ENCODE measurements at places on chromosomes 2 and 18.

- no peak for DNase-seq
Measured at GRCh38 chr2:150575861-150576260, 88.4 kb upstream of the RND3 start.

DNA sequence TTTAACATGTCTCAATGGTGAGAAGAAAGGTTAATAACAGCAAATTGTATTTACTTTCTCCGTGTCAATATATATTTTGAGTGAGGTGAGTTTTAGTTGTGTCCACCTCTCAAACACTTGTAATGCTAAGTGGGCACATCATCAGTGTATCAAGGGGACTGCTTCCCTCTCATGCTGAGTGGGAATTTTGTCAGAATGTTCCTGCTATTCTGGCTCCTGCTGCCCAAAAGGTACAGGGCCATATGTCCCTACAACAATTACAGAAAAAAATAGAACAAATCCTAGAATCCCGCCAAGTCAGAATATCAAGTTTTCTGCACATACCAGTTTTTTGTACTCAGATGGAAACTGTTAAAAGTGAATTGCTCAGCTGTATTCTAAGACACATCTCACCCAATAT, 5.4 kb upstream of the CERKL start:
- no peak for DNase-seq

GRCh38 chr18:26574958-26575864, 26.9 kb upstream of the KCTD1 start:
- DNase-seq = no peak

- no peak for DNase-seq
Measured at GRCh38 chr2:152740743-152741328, 22.4 kb downstream of the ARL6IP6 start.

GRCh38 chr2:224400886-224401632, 848 bp downstream of the FAM124B start:
- DNase-seq = no peak

- no peak for DNase-seq
Measured at GRCh38 chr2:193371200-193371599, 1176.5 kb upstream of the TMEFF2 start.

DNA sequence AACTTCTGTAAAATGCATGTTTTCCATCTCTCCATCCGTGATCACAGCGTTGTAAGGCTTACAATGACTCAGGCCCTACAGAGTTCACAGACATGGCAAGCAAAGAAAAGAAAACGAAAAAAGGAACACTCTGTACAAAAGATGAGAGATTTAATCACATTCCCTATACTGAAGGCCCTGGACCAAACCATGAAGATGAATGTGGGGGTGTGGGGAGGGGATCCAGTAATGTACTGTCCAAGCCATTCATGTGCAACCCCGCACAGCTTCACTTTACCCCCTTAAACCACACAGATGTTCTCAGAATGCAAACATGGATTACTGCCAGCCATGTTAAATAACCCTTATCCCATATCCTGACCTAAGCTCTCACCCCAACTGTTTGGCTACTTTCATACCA, 391.1 kb downstream of the NCKAP5 start:
- DNase-seq = no peak

GRCh38 chr18:64436111-64436510, 287.2 kb upstream of the LINC00305 start:
- no peak for DNase-seq

- no peak for DNase-seq
Measured at GRCh38 chr2:108841506-108841905, 54.9 kb downstream of the CCDC138 start.

GRCh38 chr18:33123862-33124518, 316.5 kb downstream of the CCDC178 start:
- no peak for DNase-seq

GRCh38 chr2:114754907-114755563, 312.6 kb downstream of the DPP10 start:
- DNase-seq = no peak

DNA sequence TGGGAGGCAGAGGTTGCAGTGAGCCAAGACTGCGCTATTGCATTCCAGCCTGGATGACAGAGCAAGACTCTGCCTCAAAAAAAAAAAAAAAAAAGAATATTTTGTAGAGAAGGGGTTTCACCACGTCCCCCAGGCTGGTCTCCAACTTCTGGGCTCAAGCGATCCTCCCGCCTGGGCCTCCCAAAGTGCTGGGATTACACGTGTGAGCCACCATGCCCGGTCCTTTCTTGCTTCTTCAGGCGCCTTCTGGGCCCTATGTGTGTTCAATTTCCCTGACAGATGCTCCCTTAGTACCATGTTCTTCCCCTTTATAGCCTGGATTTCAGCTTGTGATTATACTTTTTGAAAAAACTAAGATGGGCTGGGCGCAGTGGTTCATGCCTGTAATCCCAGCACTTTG, 9.8 kb downstream of the ZFP36L2 start:
- DNase-seq = no peak

GRCh38 chr2:143730155-143730952, 601.1 kb downstream of the ARHGAP15 start:
- DNase-seq = no peak

- DNase-seq = no peak
Measured at GRCh38 chr2:5319493-5319892, 372.7 kb upstream of the SOX11 start.

DNA sequence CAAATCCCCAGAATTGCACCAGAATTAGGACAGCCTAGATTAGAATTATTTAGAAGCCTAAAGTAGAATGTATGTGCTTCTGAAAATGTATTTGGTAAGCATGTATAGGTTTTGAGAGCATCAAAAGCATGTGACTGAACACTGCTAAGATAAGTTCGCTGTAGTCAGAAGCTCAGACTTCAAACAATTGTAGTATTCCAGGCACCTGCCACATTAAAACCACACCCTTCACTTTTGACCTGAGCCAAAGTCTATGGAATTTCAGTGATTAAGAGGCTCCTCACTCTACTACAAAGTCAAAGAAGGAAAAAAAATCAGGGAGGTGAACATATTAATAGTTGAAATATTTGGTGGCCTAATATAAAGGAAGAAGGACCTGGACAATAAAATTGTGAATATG, 8.2 kb downstream of the KCNJ3 start:
- no peak for DNase-seq

DNA sequence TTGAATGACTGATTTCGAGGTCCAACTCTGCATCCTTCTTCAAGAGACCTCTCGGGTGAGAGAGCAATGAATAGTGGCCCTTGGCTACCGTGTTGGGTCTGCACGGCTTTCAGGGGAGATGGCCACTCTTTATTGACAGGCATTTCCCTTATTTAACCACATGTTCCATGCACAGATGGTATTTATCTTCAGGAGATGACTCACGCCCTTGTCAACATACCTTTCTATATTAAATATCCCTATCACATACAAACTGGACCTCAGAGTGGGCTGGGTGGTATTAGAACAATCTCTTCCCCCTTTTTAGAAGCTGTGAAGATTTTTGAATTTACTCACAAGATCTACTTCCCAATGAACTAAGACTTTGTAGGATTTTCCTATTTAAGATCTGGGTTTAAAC, 109.6 kb upstream of the CDC42EP3 start:
- DNase-seq = no peak

DNA sequence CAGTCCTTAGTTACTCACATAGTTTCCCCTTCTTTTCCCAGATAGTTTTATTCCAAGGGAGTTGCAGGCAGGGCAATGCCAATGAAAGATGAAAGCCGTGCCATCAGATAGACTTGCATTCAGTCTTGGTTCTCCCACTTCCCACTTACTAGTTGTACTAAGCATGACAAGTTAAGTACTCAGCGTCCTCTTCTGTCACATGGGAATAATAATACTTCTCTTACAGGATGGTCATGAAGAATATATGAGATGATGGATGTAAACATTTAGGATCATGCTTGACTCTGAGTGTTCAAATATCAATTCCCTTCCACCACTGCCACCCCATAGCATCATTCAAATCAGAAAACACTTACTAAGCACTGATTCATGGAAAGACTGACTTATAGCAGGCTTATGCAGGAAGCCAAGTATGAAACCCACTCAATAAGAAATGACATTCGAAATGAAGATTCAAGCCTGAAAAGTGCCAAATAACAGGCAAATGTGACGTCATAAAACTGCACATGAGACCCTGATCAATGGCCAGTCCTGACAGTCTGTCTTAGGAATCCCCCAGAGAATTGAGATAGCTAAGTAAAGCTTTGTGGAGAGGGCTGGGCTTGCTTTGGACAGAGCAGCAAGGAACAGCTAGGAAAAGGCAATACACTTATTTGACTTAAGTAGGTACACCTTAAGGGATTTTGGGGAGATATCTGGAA, 11.1 kb upstream of the EVA1A start:
- no peak for DNase-seq

GRCh38 chr18:63683890-63684289, 18.9 kb upstream of the SERPINB11 start:
- no peak for DNase-seq

- DNase-seq = no peak
Measured at GRCh38 chr2:203510941-203511305, 24.2 kb downstream of the RAPH1 start.

DNA sequence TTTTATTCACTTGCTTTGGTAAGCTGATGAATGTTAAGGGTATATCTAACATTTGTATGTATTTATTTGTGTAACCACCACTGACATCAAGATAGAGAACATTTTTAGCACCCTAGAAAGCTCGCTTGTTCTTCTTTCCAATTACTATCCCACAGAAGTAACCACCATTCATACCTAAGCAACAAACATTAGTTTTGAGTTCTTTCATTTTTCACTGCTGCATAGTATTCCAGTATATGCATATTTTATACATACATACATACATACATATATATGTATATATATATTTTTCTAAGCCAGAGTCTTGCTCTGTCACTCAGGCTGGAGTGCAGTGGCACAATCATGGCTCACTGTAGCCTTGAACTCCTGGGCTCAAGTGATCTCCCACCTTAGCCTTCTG, 11.1 kb upstream of the DYM start:
- no peak for DNase-seq

GRCh38 chr2:132797556-132797955, 127.6 kb upstream of the LYPD1 start:
- DNase-seq = no peak

DNA sequence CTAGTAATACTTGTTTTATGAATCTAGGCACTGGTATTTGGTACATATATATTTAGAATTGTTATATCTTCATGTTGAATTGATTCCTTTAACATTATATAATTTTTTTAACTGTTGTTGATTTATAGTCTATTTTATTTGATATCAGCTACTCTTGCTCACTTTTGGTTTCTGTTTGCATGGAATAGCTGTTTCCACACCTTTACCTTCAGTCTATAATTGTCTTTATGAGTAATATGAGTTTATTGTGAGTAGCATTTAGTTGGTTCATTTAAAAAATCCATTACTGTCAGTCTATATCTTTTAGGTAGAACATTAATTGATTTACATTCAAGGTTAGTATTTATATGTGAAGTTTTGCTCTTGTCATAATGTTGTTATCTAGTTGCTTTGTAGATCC, 58.6 kb downstream of the SMCHD1 start:
- DNase-seq = no peak

DNA sequence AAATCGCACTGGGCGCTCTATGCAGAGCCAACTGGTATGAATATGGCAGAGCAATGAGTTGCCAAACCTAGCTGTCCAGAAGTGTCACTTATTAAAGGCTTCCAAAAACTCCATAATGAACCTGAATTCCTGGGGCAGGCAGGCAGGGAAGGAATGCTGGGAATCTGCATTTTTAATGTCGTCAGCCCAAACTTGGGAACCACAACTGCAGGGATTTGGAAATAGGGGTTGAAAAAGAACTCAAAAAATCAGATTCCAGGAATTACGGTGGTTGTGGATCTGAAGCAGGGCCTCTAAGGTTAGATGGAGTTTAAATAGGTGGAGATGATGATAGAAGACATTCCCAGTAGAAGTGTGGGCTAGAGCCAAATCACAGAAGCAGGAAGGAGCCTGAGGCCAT, 15.0 kb downstream of the NCKAP5 start:
- no peak for DNase-seq

DNA sequence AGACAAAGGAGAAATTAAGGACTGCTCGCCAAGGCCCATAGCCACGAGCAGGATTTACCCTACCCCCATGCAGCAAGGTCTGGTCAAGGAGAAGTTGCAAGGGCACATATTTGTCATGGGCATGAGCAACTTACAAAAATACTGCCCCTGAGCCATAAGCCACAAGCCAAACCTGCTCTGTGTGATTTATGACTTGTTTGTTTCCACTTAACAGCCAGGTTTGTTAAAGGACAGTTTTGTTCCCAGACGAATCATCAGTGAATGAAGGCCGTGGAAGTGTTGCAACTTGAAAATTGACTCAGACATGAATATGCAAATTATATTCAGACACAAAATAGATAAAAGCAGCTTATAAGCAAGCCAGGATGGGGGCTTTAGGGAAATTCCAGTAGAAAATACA, 31.3 kb upstream of the EVA1A start:
- DNase-seq = no peak

DNA sequence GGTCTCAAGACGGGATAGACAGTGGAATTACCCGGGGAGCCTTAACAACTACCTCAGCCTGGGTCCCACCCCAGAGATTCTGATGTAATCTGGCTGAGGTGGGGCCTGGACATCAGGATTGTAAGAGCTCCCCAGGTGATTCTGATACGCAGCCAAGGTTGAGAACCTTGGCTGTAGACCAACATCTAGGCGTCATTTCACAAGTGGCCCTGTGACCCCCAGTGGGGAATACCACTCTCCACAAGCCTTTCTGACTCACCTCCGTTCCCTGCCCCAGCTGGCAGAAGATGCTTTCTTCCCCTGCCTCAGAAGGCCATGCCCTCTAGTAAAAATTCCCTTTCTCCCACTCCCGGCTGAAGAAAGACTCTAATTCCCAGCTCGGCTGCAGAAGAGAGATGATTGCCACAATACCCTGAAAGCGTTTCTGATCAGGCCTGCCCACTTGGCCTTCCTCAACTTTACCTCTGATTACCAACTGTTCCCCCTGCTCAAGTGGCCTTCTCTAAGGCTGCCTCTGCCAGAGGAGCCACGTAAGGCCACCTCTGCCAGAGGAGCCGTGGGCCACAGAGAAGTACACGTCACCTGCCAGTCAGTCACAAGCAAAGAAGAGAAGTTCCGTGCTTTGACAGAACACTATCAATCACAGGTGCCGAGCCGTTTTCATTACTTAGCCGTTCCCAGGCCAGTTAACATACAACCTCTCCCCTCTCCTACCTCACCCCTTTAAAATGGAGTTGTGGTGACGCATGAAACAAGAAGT, 116.8 kb upstream of the PKDCC start:
- DNase-seq = no peak

DNA sequence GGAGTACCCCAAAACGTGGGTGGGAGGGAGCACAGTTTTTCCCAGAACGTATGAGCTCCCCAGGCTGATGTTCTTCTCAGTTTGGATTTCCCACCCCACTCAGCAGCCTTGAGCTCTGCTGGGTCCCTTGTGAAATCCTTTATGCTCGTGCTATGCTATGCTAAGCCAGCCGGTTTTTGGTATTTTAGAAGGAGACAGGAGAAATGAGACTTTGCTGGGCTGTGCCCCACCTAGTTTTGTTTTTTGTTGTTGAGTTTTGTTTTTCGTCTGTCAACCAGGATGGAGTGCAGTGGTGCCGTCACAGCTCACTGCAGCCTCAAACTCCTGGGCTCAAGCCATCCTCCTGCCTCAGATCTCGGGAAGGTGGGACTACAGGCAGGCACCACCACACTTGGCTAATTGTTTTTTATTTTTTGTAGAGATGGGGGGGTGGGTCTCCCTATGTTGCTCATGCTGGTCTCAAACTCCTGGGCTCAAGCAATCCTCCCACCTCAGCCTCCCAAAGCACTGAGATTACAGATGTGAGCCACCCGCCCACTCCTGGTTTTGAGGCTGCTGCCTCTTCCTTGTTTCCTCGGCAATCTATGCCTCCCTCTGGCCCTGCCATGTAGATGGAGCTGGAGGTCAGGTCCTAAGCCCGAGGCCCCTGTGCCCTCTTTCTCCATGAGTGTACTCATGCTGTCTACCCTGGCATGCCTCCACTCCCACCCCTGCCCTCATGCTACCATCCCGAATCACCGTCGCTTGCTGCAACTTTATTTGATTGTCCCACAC, 17.5 kb upstream of the MGAT4A start:
- no peak for DNase-seq
